ENCODE measurements at places on chromosomes 11 and 22.

DNA sequence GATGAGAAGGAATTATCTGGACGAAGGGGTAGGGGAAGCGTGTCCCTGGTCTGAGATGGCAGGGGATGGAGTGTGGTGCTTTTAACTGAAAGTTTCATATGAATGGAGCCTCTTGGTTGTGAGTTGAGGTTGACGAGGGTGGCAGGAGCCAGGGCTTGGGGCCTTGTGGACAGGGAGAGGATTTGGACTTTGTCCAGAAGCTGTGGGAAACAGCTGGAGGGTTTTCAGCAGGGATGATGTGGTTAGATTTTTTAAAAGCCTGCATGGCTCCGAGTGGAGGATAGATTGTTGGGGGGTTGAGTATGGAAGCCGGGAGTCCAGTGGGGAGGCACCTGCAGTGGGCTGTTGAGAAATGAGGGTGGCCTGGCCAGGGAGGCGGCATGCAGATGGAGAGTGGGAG, 24.8 kb downstream of the MYO7A start:
- no peaks in the 10 kb centered on the region for H3K36me3 ChIP-seq
- H3K27ac ChIP-seq, result peak overlapping the region; percentile 4
- peaks cover 27% of the 10 kb centered on the region for H3K27me3 ChIP-seq

GRCh38 chr11:34893416-34893815, 22.8 kb downstream of the APIP start:
- DNase-seq, result no peak
- no peaks in the 10 kb centered on the region for H3K4me1 ChIP-seq
- H3K27ac ChIP-seq, result no peak overlapping the region
- no peaks in the 10 kb centered on the region for H3K27me3 ChIP-seq
- H3K36me3 ChIP-seq, result peaks cover 12% of the 10 kb centered on the region

- no peaks in the 10 kb centered on the region for H3K27me3 ChIP-seq
- H3K4me1 ChIP-seq, result no peaks in the 10 kb centered on the region
- H3K36me3 ChIP-seq, result no peaks in the 10 kb centered on the region
- H3K4me3 ChIP-seq, result no peak overlapping the region
Measured at GRCh38 chr22:32991353-32992101, 66.7 kb downstream of the SYN3 start.

GRCh38 chr11:115869780-115870431, 365.7 kb upstream of the CADM1 start:
- H3K4me1 ChIP-seq, result peaks cover 7% of the 10 kb centered on the region
- no peaks in the 10 kb centered on the region for H3K27me3 ChIP-seq
- no peak for DNase-seq
- H3K27ac ChIP-seq, result no peak overlapping the region

- no peak overlapping the region for H3K27ac ChIP-seq
- DNase-seq, result no peak
- no peak overlapping the region for H3K4me3 ChIP-seq
- no peaks in the 10 kb centered on the region for H3K4me1 ChIP-seq
- peaks cover 4% of the 10 kb centered on the region for H3K27me3 ChIP-seq
Measured at GRCh38 chr11:5546457-5546856, 1.9 kb downstream of the OR52H1 start.

DNA sequence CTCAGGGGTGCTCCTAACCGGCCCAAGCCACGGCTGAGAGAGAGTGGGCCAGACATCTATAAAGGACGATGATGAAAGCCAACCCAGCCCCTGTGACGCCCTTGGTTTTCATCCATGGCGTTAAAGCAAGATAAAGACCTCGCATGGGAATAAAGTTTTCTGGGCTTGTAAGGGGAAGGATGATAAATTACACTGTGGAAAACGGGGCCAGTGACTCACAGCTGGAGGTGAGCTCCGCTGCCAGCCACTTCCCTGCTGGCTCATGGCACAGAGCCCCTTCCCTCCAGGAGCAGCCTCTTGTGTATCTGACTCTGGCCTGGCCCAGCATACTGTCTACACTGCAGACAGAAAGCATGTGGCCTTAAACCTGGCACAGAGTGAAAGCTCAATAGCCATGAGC, 503.2 kb upstream of the B3GAT1 start:
- H3K36me3 ChIP-seq, result no peaks in the 10 kb centered on the region
- H3K27me3 ChIP-seq, result peaks cover 5% of the 10 kb centered on the region
- no peak for DNase-seq
- no peaks in the 10 kb centered on the region for H3K4me1 ChIP-seq
- H3K27ac ChIP-seq, result no peak overlapping the region

DNA sequence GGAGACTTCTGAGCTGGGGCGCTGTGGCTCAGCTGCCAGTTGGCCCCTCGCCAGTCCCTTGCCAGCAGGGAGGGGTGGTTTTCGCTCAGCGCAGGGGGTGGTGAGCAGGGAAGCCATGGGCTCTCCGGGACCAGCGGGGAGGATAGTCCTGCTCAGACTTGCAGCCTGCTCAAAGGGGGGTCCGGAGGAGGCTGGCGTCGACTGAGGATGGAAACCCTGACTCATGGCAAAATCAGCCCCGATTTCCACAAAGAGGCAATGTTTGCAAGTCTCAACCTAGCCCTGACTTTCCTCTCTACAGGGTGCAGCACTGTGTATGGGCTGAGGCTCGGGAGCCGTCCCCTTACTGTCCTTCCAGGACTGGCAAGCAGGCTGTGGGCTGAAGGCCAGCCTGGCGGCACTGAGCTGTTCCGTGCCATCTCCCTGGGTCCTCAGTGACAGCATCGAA, 35.1 kb downstream of the FBLN1 start:
- H3K4me1 ChIP-seq, result no peaks in the 10 kb centered on the region
- H3K27ac ChIP-seq, result no peak overlapping the region
- H3K36me3 ChIP-seq, result no peaks in the 10 kb centered on the region
- no peak for DNase-seq

- no peak overlapping the region for H3K27ac ChIP-seq
- H3K4me3 ChIP-seq, result no peak overlapping the region
- peaks cover 3% of the 10 kb centered on the region for H3K4me1 ChIP-seq
- no peaks in the 10 kb centered on the region for H3K27me3 ChIP-seq
- H3K36me3 ChIP-seq, result no peaks in the 10 kb centered on the region
Measured at GRCh38 chr11:73429121-73429750, 53.0 kb downstream of the RELT start.

GRCh38 chr22:31082606-31083376, 1.7 kb downstream of the SMTN start:
- no peak overlapping the region for H3K27ac ChIP-seq
- H3K36me3 ChIP-seq, result no peaks in the 10 kb centered on the region
- H3K4me1 ChIP-seq, result peaks cover 36% of the 10 kb centered on the region
- no peaks in the 10 kb centered on the region for H3K27me3 ChIP-seq
- peak overlapping the region; percentile 86 for H3K4me3 ChIP-seq

GRCh38 chr11:91041626-91042025, 818.8 kb upstream of the CHORDC1 start:
- no peaks in the 10 kb centered on the region for H3K4me1 ChIP-seq
- H3K27me3 ChIP-seq, result no peaks in the 10 kb centered on the region
- DNase-seq, result no peak
- no peaks in the 10 kb centered on the region for H3K36me3 ChIP-seq

DNA sequence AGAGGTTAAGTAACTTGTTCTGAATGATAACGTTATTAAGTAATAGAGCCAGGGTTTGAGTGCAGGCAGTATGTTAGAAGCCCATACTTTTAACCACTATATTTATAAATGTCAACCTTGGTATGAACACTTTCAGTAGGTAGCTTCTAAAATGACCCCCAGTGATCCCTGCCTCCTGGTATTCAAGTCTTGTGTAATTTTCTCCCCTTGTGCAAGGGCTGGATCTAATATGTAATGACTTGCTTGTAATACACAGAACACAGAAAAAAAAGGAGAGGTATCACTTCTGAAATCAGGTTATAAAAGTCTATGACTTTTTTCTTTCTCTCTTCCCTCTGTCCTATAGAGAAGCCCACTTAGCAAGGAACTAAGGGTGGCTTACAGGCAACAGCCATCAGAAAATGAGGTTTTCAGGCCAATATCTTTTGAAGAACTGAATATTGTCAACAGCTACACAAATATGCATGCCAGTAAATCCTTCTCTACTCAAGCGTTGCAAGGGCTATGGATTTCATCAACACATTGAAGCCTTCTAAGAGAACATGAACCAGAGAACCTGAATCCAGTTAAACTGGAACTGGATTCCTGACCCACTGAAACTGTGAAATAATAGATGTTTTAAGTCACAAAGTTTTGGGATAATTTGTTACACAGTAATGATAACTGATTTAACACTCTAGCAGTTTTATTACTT, 712.3 kb downstream of the METTL15 start:
- H3K36me3 ChIP-seq, result no peaks in the 10 kb centered on the region
- no peak for DNase-seq
- H3K27me3 ChIP-seq, result no peaks in the 10 kb centered on the region
- H3K4me1 ChIP-seq, result no peaks in the 10 kb centered on the region

- no peak for DNase-seq
- no peaks in the 10 kb centered on the region for H3K4me1 ChIP-seq
- H3K27ac ChIP-seq, result no peak overlapping the region
- no peaks in the 10 kb centered on the region for H3K36me3 ChIP-seq
- no peaks in the 10 kb centered on the region for H3K27me3 ChIP-seq
- no peak overlapping the region for H3K4me3 ChIP-seq
Measured at GRCh38 chr11:40952479-40952878, 507.0 kb downstream of the LRRC4C start.

DNA sequence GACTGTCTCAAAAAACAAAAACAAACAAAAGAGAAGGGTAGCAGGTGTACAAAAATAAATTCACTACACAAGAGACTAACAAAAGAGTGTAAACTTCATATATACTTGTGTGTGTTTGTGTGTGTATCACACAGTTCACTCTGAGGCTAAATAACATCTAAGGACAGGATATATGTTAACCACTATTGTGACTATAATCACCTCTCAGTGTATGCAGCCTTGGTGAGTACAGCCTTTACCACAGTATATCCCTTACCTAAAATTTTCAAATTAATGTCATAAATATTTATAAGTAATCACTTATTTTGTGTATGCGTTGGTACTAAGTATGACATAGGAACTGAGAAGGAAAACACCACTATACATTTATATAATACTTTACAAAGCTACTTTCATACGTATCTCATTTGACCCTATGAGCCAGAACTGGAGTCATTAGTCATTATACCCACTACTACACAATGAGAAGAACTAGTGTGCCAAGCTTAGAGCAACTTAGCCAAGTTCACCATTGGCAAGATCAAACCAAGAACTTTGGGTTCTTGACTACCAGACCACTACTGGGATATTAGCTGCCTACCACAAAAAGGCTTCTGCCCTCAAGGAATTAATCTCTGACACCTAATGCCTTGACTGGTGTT, 116.7 kb downstream of the SGSM3 start:
- H3K27me3 ChIP-seq, result no peaks in the 10 kb centered on the region
- H3K4me1 ChIP-seq, result peaks cover 12% of the 10 kb centered on the region
- no peak for DNase-seq
- no peak overlapping the region for H3K4me3 ChIP-seq

GRCh38 chr22:37416389-37416788, 10.9 kb downstream of the ELFN2 start:
- peaks cover 62% of the 10 kb centered on the region for H3K27me3 ChIP-seq
- H3K4me1 ChIP-seq, result peaks cover 33% of the 10 kb centered on the region
- DNase-seq, result no peak

DNA sequence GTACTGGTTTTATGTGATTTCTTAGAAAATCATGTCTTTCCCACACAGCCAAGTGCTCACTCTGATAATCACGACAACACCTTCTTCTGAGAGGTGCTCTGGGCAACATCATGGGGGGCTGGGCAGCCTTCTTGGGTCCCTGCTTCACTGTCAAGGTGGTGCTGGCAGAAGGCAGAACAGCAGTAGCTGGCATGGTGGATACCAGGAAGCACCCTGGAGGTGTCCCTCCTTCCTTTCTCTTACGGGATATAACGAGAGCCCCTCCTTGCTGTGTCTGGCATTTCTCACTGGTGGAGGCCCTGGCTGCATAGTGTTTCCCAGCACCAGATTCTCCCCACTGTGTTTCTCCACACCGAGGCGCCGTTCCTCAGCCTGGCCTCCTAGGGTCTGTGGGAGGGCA, 60.9 kb downstream of the SCN3B start:
- H3K36me3 ChIP-seq, result peaks cover 27% of the 10 kb centered on the region
- no peak overlapping the region for H3K27ac ChIP-seq
- H3K27me3 ChIP-seq, result no peaks in the 10 kb centered on the region
- no peaks in the 10 kb centered on the region for H3K4me1 ChIP-seq
- no peak for DNase-seq

DNA sequence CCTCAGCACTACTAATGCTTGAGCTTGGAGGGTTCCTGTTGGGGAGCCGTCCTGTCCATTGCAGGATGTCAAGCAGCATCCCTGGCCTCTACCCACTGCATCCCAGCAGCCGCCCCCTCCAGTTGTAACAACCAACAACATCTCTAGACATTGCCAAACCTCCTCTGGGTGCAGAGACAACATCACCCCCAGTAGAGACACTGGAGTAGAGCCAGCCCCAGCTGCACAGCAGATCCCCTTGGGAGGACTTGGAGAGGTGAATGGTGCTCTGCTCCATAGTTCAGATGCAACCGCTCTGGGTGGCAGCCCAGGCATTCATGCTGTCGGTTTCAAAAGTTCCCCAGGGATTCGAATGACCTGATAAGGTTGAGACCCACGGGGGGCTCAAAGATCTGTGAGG, 259.0 kb downstream of the MN1 start:
- H3K4me3 ChIP-seq, result no peak overlapping the region
- no peak overlapping the region for H3K27ac ChIP-seq
- no peaks in the 10 kb centered on the region for H3K4me1 ChIP-seq
- H3K27me3 ChIP-seq, result no peaks in the 10 kb centered on the region

GRCh38 chr11:77416357-77416756, 57.5 kb downstream of the PAK1 start:
- no peak for DNase-seq
- H3K27me3 ChIP-seq, result no peaks in the 10 kb centered on the region
- peaks cover 14% of the 10 kb centered on the region for H3K4me1 ChIP-seq
- no peaks in the 10 kb centered on the region for H3K36me3 ChIP-seq

DNA sequence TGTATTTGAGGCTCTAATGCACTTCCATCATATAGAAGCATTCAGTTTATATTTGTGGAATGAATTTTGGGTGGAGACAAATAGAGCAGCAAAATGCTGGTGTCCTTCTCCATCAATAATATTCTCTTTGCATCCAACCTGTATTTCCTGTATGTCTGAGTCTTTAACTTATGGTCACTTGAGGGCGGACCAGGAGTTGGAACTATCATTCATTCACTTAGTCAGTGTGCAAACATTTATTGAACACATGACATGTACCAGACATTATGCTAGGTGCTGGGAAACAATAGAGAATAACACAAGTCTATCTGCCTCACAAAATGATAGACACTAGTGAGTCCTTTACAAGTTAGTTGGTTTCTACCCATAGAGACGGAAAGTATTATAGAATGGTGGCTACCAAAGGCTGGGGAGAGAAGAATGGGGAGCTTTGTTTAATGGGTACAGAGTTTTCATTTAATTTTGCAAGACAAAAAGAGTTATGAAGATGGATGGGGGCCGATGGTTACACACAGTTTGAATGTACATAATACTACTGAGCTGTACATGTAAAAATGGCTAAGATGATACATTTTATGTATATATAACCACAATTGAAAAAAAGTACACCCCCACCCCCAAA, 4.6 kb upstream of the TMEM123 start:
- H3K27me3 ChIP-seq, result no peaks in the 10 kb centered on the region
- no peaks in the 10 kb centered on the region for H3K36me3 ChIP-seq
- H3K4me1 ChIP-seq, result peaks cover 48% of the 10 kb centered on the region
- no peak overlapping the region for H3K27ac ChIP-seq
- no peak for DNase-seq

GRCh38 chr11:72363112-72363511, 71.2 kb downstream of the CLPB start:
- peaks cover 20% of the 10 kb centered on the region for H3K36me3 ChIP-seq
- no peaks in the 10 kb centered on the region for H3K4me1 ChIP-seq
- no peak overlapping the region for H3K4me3 ChIP-seq
